WERI-Rb-1 (cell line): ENCODE measurements at places on chromosomes 7 and 10.
A peak's percentile ranks its signal among the peaks of the same experiment; 100 is the strongest.

GRCh38 chr10:25388188-25388861 is 213.5 kb downstream of the GPR158 start:
- no peak for DNase-seq

- peak; percentile 9 for DNase-seq
These were observed 36.4 kb downstream of the FEZF1 start for GRCh38 chr7:122268101-122268500.

- peak; percentile 20 for DNase-seq
These were observed 57.5 kb upstream of the CHCHD3 start for GRCh38 chr7:133139350-133139749.

- DNase-seq = no peak
These were observed 37.2 kb upstream of the TMEM273 start for GRCh38 chr10:49225218-49225876.

- DNase-seq = no peak
These were observed 3.2 kb upstream of the LIPF start for GRCh38 chr10:88661018-88661417.

GRCh38 chr7:135121868-135122267 is 26.0 kb upstream of the TMEM140 start:
- DNase-seq = peak; percentile 94

DNA sequence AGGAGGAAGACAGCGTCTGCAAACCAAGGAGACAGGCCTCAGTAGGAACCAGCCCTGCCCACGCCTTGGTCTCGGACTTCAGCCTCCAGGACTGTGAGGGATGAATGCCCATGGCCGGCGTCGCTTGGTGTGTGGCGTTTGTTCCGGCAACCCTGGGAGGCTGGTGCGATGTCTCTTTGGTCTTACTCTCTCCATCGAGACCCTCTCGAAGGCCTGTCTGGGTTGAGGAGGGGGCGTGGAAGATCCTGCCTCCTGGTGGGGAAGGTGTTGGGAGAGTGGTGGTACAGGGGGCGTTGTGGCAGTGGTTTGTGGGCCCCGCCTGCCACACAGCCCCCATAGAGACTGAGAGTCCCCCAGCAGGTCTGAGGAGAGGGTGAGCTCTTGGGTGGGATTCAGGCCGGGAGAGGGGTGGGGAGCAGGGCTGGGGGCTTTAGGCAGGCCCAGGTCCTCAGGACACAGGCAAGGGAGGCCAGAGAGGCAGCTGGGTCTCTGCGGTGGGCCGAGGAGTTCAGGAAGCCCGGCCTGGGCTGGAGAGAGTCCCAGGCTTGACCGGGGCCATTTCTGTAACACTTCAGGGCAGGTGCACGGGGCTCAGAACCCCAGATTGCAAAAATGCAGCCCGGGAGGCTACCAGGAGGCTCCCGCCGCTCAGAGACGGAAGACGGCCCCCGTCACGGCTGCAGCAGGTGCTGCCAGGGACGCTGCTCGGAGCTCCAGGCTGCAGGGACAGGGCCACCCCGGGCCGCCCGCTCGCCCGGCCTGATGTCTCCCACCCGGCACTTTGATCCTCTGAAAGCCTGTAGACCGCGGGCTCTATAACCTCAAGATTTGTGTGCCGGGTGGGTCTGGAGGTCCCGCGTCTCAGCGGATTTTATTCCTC is 33.8 kb upstream of the PSMG3 start:
- peak; percentile 8 for DNase-seq

DNA sequence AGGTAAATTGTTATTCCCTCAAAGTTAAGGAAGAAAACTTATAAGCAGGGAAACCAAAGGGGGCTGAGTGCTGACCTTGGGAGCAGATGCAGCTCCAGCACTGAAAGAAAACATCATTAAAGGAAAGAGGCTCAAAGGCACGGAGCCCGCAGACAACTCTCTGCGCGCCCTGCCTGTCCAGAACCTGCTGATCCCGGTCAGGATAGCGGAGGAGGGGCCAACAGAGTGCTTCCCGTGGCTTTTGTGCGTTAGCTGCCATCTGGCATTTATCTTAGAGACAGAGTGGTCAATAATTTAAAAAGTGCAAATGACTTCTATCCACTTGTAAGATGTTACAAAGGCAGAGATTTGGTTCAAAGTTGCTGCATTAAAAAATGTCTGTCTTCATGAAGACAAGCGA is 162.1 kb downstream of the FANK1 start:
- DNase-seq = peak; percentile 77

- no peak for DNase-seq
These were observed 19.0 kb downstream of the ABCB1 start for GRCh38 chr7:87581723-87582122.

DNA sequence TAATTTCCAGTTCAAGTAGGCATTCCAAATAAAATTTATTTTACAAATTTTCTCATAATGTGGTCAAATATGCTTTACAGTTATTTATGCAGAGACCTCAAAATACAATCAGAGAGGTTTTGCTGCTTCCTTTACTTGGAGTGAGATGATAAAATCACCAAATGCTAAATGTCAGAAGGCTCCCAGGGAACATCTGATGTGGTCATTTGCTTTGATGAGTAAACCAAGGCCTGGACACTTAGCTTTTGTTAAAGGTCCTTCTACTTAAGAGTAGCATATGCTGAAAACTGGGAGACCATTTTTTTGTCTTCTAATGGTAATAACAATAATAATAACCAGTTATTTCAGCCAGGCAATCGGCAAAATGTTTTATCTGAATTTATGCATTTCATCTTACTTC is 60.6 kb upstream of the AKR1E2 start:
- no peak for DNase-seq

DNA sequence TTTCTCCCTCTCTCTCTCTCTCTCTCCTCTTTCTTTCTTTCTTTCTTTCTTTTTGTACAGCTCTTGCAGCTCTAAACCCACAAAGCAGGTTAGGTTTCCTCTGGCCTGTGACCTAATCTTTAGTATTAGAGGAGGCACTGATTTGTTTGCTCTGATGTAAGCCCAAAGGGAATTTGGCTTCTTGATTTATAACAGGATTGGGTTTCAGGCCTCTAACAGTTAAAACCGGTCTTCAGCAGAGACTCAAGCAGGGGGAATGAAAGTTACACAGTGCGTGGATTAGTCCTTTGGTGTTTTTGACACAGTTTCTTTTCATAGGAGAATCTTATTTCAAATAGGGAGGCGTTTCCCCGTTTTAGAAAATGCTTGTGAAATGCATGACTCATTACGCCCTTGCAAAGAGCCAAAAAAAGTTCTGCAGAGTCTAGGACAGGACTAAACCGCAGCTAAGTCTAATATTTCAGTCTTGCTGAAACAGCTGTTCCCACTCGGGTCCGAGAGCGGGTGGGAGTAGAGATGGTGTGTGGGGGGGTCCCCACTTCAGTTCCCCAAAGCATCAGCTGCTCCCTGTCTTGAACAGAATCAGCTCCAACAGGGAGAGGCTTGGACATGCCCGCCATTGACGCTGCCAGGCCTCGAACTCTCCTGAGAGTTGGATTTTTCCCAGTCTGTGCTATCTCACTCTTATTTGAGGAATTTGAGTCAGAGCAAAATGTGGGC is 296.5 kb upstream of the PITRM1 start:
- DNase-seq = no peak

DNA sequence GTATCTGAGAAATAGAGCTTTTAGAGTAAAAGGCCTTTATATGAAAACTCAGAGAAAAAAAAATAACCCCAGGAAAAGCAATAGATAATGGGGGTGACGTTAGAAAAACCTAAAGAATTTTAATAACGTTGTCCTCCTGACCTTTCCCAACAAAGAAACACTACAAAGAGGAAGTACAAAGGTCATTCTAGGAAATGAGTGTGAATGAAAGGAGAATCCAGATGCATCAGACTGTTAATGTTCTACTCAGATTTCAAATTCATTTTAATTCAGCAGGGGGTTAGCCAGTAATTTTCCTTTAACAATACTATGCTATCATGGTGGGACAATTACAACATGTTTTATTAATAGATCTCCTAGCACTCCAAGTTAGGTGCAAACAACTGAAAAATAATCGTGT is 73.8 kb upstream of the CDK1 start:
- no peak for DNase-seq

- DNase-seq = no peak
These were observed 287.5 kb upstream of the PODXL start for GRCh38 chr7:131843898-131844331.

- no peak for DNase-seq
These were observed 102.5 kb downstream of the SND1 start for GRCh38 chr7:127754457-127754856.

DNA sequence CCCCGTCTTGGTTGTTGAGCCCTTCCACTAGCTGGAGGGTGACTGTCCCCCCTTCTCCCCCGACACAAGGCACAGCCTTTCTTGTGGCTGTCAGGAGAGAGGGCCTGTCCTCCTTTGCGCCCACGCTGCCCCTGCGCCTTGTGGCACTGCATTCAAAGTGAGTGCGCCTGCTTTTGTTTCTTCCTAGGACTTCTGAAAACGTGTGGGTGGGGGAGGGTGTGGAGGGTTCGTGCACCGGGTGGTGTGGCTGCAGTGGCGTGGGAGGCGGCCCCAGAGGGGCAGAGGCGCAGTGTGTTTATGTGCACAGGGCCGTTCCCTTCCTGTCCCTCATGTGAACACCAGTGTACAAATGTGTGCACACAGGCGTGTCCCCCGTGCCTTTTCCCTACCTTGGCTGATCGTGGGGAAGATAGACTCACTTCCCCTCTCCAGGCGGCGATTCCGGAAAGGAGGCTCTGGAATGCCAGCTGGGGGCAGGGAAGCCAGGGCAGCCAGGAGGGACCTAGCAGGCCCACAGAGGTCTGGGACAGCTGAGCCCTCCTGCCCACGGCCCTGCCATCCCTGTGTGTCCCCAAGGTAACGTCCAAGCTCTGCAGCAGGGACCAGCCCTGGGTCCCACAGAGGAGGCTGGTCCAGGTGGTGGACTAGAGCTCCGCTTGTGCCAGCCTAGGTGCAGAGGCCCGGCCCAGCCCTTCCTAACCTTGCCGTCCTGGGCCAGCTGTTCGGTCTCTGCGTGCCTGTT is 88.8 kb downstream of the LHPP start:
- DNase-seq = no peak

GRCh38 chr10:88017781-88018180 is 154.4 kb downstream of the PTEN start:
- DNase-seq = no peak

- peak; percentile 23 for DNase-seq
These were observed 859 bp upstream of the CH25H start for GRCh38 chr10:89207801-89208551.

DNA sequence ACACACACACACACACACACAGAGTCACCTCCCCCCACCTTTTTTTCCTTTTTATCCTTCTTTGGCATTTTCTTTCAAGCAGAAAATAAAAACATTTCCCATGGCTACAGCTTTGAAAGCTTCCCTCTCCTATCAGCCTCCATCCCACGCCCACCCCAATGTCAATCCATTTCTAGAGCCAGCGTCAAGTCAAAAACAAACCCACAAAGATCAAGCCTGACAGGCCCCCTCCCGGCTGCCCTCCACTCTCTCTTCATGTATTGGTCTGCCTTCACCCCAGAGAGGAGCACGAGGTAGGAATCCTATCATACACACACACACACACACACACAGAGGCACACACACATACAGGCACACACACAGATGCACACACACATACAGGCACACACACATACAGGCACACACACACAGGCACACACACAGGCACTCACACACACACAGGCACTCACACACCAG is 8.0 kb upstream of the TNRC18 start:
- no peak for DNase-seq

- no peak for DNase-seq
These were observed 96.9 kb downstream of the NT5C2 start for GRCh38 chr10:103096130-103096529.

GRCh38 chr10:1515121-1515779 is 222.1 kb downstream of the ADARB2 start:
- no peak for DNase-seq

GRCh38 chr10:131790021-131790420 is 110.8 kb upstream of the PPP2R2D start:
- peak; percentile 37 for DNase-seq

GRCh38 chr7:131652194-131652593 is 95.8 kb upstream of the PODXL start:
- DNase-seq = no peak

- DNase-seq = no peak
These were observed 30.5 kb upstream of the CPXM2 start for GRCh38 chr10:123922126-123922525.

- no peak for DNase-seq
These were observed 66.6 kb downstream of the LYZL1 start for GRCh38 chr10:29355411-29355991.

GRCh38 chr10:25393621-25394020 is 218.8 kb downstream of the GPR158 start:
- peak; percentile 33 for DNase-seq

DNA sequence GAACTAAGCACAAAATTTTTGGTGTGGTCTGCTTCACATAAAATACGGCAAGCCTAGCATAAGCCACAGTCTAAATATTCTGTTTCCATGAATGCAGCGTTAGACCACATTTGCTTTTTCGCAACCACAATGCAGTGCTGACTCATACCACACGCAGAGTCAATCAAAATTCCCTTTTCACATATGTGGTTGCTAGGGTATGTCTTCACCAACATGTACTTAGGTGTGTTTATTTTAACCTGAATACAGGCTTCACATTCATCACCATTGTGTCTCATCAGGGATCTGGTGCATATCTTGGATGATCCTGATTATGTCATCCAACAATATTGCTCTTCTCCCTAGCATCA is 90.8 kb downstream of the CHN2 start:
- DNase-seq = no peak

DNA sequence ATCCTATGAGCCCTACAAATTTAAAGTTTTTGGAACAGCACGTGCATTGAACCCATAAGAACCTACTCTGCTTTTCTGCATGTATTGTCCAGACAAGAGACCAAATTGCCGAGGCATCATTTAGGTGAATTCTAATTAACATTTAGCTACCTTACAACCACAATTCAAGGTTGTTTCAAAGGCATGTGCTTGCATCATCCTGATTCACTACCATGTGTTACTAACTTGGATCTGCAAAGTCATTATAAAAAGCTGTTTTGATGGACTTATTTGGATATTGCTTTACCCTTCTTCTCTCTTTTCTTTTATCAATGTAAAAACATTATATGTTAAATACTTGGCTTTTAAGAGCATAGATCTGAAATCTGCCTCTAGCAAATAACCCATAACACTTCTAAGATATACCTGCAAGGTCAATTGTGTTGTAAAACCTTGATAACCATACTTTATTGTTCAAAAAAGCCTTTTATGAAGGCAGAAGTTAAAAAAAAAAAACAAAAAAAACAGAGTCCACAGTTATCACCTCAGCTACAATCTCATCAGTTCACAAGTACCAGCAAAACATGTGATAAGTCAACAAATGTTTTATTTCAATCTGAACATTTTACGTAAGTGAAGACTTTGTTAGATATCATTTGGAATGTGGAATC is 51.9 kb downstream of the CFTR start:
- no peak for DNase-seq

GRCh38 chr7:71563276-71563675 is 431.3 kb downstream of the GALNT17 start:
- DNase-seq = peak; percentile 12
